ENCODE measurements at places on chromosomes 11 and 22. TPM values are rescaled to one million over a fixed set of nuclear protein-coding genes. Genes with fewer than 3 reads are reported as not detected.

SMDT1 gene
- total RNA-seq, result 0.81 TPM

TSPAN18 gene
- 2.7 TPM for total RNA-seq

FAM180B gene
- not detected for total RNA-seq

CEND1 gene
- total RNA-seq, result 2.2 TPM

CENPM gene
- total RNA-seq, result 3.7 TPM

ADM2 gene
- total RNA-seq, result 10.2 TPM

SLC29A2 gene
- not detected for total RNA-seq

PNPLA5 gene
- total RNA-seq, result not detected

NRIP3 gene
- 9.7 TPM for total RNA-seq

CCDC15 gene
- total RNA-seq, result 0.97 TPM

KIF18A gene
- total RNA-seq, result 3.4 TPM

DRICH1 gene
- not detected for total RNA-seq

KCNC1 gene
- total RNA-seq, result not detected

GLYATL2 gene
- not detected for total RNA-seq

BDNF gene
- total RNA-seq, result 4.3 TPM

TSPAN32 gene
- not detected for total RNA-seq

MUC2 gene
- total RNA-seq, result not detected

SLC22A25 gene
- not detected for total RNA-seq

ISX gene
- total RNA-seq, result not detected

MUC6 gene
- total RNA-seq, result not detected

OR5AN1 gene
- total RNA-seq, result not detected

OSBP2 gene
- 1.6 TPM for total RNA-seq

PGA4 gene
- total RNA-seq, result not detected

OTOG gene
- total RNA-seq, result not detected

FCHSD2 gene
- total RNA-seq, result 4.2 TPM

Measured in cardiac atrium fibroblast (primary cell).